ENCODE measurements at places on chromosomes 4 and X.

- DNase-seq: no peak
Observed at GRCh38 chr4:40038977-40039376, 17.7 kb upstream of the N4BP2 start.

DNA sequence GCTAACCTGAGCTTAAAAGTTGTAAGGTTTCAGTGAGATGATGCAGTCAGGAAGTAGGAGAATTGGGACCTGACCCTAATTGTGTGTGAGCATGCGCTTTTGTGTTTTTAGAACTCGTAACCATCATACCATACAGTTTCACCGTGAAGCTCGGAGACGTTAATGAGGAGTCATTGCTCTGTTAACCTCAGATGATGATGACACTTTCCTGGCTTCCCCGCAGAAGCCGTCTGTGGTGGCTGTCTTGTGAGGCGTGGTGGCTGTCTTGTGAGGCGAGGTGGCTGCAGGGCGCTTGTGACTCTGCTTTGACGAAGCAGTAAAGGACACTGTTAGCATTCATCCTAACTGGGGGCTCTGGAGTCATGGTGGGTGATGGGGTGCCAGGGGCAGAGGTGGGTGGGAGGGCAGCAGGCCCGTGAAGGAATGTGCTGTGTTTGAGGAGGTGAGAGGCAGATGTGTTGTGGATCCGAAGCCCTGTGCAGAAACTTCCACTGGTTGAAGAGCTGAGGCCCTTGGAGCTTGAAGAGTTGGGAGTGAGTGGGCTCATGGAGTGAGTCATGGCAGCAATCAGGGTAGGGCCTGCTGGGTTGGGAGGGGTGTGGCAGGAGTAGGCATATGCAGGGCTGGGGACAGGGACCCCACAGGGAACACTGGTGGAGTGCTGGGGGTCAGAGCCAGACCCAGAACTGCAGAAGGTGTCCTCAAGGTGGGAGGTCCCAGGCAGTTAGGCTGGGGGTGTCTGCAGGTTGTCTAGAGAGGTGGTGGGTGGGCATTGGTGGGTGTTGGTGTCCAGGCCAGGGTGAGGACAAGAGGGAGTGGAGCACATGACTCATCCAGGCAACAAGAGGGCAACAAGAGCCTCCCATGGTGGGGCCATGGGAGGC, 57.4 kb downstream of the NSD2 start:
- DNase-seq: no peak

DNA sequence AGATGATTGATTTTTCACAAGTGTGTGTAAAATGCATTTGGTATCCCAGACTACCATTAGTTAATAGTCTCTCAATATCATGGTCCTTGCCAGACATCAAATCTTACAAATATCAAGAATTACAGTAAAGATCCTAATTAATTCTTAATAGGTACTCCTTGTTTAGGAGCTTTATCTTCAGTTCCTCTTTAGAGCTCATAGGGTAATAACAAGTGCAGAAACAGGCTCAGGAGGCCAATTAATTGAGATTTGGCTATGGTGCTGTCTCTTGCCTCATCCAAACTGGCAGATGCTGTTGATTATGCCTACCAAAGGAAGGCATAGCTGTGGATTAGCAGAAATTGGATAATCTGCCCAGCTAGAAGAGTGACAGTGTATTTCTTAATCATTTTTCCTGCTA, 6.9 kb downstream of the MTMR1 start:
- DNase-seq: no peak

DNA sequence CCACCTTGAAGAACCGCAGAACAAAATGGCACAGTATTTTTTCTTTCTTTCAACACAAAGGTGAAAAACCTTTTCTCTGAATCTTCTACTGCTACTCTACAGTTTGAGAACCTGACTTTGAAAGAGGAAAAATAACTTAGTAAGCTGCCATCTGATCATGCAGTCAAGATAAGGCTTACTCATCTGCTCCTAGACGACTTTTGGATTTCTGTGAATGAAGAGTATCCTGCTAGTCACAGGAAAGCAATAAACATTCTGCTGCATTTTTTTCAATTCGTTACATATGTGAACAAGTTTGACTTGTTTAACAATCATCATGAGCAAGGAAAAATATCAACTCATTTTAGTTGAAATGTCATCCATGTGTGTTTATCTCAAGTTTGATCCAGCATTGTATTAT, 25.2 kb downstream of the TIGD2 start:
- no peak for DNase-seq

DNA sequence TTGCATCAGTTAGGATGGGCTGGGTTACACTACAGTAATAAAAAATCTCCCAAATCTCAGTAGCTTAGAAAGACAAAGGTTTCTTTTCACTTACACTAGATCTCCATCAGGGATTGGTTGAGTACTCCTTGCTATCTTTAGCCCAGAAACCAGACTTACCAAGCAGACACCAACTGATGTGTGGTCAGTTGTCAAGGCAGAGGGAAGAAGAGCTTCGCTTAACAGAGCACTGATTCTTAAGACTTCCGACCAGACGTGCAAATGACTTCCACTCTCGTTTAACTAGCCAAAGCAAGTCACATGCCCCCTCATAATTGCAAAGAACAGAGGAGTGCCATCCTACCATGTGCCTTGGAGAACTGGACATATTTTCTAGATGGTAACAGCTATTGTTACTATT, 5.7 kb upstream of the ZNF518B start:
- no peak for DNase-seq

DNA sequence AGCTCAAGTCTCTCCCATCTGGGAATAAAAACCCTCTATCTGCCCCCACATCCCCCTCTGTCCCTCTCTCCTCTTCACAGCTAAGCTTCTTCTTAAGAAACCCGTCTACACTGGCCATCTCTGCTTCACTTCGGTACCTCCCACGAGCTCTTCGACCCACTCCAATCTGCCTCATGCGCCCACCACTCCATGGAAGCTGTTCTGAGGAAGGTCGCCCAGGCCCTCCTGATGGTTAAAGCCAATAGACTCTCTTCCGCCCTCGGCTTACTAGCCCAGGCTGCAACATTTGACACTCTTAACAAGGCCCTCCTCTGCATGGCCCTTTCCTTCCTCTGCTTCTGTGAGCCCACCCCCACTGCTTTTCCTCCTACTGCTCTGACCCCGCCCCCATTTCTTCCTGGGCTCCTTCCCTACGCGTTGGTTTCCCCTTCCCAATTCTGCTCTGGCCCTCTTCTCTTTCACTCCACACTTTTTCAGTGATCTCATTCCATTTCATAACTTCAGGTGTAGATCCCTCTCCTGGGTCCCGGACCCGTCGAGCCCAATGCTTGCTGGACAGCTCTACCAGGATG, 11.8 kb downstream of the IQSEC2 start:
- no peak for DNase-seq

- no peak for DNase-seq
Observed at GRCh38 chr4:108361886-108362285, 193.2 kb upstream of the LEF1 start.

DNA sequence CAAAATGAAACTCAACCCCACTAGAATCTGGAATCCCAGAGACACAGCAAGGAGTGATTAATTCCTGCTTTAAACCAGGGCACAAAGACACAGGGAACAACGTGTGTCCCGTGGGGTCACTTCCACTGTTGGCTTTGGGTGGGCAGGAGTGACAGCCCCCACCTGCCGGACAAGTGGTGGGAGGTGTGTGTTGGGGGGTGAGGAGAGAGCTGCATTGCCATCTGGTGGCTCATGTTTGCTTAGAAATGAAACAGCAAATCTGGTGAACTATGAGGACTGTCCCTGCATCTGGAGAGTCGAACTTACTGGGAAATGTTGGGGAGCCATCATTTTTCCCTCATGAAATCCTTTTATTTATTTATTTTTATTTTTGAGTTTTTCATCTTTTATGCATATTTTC, 75.9 kb upstream of the AFAP1 start:
- no peak for DNase-seq

DNA sequence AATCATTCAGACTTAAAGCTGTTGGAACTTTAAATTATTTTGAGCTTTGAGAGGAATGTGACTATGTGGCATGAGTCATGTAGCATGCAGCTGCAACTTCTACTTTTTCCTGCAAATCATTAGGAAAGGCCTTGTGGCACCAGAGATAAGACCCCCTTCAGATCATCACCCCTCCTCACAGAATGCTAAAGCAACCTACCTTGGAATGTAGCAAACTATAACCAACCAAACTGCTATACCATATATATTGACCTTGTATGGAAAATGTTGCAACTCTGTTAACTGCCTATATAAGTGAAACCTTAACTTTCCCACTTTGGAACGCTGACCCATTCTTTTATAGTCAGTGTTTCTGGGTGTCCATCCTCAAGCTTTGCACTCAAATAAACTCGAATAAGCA, 32.0 kb downstream of the ATXN3L start:
- no peak for DNase-seq

DNA sequence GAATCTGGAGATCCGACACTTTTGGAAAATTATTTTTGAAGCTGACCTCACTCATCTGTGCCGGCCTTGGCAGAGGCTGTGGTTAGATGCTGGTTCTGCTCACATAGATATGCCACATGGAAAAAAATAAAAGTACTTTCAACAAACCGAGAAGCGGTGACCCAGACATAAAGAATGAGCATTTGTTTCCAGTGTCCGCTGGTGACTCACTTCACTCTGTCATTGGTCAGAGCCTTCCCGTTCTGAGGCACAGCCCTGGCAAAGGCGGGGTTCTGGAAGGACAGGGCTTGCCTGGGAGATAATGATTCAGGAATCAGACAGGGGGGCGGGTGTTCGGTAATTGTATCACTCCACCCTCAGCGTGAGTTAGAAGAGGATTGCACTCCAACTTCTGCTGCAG, 172.4 kb upstream of the MXRA5 start:
- DNase-seq: no peak

- DNase-seq: no peak
Observed at GRCh38 chr4:79044141-79044659, 105.0 kb upstream of the PAQR3 start.

DNA sequence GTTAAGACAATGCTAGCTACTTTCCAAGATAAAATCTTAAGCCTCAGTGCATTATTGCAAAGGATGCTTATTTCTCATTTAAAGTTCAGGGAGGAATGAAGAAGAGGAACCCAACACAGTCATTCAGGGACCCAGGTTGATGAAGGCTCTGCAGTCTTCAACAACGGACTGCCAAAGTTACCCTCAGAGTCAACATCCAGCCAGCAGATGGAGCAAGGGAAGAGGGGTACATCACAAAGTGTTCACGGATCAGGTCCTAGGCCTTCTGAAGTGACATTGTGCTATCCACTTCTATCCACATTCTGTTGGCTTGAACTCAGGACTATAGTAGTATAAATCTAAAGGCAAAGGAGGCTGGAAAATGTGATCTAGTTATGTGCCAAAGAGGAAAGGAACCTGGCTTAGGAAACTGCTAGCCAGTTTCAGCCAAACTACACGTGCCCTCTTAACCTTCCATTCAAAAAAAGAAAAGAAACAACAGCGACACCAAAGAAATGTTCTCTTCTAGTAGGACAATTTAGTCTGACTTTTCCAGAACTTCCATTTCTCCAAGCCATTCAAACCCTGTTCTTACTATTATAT, 28.8 kb downstream of the NKX6-1 start:
- no peak for DNase-seq

DNA sequence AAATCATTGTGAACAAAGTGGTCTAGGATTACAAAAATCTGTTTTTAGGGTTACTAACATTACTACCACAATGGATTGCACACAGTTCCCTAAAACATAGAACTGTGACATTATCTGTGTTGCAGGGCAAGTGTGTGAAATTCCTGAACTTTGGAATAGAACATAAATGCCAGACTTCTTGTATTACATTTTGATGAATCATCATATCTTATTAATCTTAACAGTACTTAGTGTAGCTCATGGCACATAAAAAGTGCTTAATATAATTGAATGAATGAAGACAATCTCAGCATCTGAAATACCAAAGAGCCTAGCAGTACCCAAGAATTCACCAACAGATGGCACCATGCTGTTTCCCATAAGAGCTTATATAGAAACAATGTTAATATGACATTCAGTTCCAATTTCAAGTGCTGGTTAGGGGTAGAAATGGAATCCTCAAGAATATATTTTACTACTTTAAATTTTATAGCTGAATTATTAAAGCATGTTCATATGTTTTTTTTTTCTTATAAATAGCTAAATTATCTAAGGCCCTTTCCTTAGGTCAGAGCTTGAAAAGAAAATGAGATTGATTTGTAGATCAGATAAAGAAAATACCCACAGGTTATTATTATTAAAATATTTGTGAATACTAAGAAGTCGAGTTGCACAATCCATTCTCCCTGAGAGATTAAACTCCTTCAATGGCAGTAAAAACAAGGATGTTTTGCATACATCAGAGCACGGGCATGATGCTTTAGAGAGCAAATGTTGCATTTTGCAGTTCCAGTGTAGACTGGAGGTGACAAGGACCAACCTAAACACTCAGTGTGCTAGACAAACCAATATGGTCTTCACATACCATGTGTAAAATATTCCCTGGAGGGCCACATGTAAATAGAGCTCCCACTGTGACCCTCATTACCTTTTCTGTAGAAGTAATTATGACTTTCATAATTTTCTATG, 25.7 kb upstream of the SHISA3 start:
- no peak for DNase-seq

GRCh38 chr4:188778905-188779304, 639.7 kb downstream of the TRIML1 start:
- no peak for DNase-seq

- DNase-seq: no peak
Observed at GRCh38 chr4:88196523-88197185, 38.2 kb upstream of the ABCG2 start.

GRCh38 chr4:51885363-51885762, 42.4 kb downstream of the DCUN1D4 start:
- DNase-seq: no peak

- DNase-seq: no peak
Observed at GRCh38 chr4:139721789-139722188, 56.2 kb downstream of the MGST2 start.

DNA sequence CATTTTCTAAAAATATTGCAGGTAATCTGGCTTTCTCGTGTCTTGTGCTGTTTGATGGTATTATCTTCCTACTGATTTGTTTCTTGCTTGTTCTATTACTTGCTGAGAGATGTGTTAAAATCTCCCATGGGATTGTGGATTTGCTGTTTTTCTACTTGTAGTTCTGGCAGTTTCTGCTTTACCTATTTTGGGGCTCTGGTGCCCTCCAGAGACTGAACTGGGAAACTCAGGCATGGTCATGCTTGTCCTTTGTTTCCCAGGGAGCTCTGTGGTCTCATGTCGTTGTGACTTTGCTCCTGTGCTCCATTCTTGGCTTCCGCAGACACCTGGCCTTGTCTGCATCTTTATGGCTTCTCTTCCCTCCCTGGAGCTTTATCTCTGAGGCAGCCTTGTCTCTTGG, 39.5 kb downstream of the NSD2 start:
- no peak for DNase-seq

- no peak for DNase-seq
Observed at GRCh38 chr4:108878806-108879205, 116.0 kb upstream of the ETNPPL start.

GRCh38 chrX:148567229-148567628, 66.8 kb downstream of the AFF2 start:
- DNase-seq: no peak

- no peak for DNase-seq
Observed at GRCh38 chrX:107448998-107449835, at the start of gene FRMPD3. FRMPD3 (plus strand) TSS chrX:107449652; CDS start chrX:107526589, 76,937 bp downstream.

Data from activated CD4-positive, alpha-beta T cell treated with anti-CD3 and anti-CD28 coated beads, Interleukin-2, amount 50 U/mL, for 24 hours (primary cell).